Natural killer cell treated with Interleukin-12 subunit alpha and Interleukin-12 subunit beta and Interleukin-15 and Interleukin-18, amount 100 ng/mL, for 72 hours (primary cell): ENCODE measurements at places on chromosomes 5 and 9. TPM values are rescaled to one million over a fixed set of nuclear protein-coding genes. Genes with fewer than 3 reads are reported as not detected.

DNA sequence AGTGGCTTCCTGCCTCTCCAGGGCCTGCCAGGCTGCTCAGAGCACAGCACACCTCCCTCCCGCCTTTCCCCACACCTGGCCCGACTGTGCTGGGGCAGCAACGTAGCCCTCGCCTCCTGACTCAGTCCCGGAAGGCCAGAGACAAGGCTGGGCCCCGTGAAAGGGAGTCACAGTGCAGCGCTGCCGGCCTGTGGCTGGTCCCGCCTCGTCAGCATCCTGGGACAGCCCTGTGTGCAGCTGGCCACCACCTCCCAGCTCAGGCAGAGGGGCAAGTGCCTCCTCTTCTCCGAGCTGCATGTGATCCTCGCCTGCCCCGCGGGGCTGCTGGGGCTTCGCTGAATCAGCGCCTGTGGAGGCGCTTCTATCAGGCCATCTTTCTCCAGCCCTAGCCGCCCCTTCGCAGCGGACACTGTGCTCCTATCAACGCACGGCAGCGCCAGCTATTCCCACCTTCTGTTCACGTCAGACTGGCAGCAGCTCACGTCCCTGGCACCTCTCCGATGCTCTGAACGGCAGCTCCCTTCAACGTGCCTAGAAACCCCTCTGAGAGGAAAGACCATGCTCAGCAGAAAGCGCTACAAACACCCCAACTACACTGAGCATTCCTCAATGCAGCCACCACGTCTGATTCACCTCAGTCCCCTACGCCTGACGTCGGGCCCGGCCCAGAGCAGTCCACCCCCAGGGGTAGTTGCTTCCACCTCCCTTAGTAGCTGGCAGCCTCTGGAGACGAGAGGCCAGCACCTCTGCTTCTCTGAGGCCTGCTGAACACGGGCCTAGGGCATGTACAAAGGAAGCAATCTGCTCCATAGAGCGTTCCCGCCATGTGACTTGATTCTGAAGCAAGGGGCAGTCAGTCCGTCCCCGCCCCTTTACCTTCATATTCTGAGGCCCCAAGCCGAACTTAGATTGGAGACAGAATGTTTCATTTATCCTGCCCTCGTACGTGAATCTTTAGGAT, 78.8 kb downstream of the GPR21 start:
- no peak for DNase-seq

DNA sequence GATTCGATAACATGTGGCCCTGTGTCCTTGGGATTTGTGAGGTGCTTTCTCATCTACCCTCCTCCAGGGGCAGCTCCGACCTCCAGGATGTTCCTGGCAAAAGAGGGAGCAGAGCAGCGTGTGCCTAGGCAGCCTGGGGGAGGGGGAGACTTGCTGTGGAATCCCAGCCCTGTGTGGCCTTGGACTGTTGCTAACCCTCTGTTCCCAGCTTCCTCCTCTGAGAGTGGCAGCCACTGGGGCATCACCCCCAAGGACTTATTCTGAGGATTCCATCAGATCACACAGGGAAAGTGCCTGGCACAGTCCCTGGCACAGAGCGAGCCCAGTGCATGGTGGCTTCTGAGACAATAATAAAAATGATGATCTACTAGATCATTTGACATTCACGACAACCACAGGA, 265.1 kb upstream of the MVB12B start:
- DNase-seq = no peak

DNA sequence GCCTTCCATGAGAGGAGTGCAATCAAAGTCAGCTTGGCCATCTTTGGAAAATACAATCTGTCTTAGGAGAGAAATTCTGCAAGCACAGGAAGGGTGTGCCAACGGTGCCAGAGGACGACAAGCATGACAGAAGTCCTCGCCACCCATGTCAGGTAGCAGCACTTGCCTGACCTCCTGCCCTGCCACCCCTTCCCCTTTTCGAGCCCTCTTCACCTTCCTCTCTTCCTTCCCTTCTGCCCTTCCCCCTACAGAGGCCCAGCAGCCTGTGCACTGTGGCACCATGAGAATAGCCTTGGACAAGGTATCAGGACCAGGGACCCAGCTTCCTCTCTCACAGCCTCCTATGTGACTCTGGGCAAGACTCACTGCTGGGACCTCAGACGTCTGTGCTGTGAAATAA, 5.3 kb upstream of the UBE2QL1 start:
- DNase-seq = no peak

- DNase-seq = no peak
These were observed 102.0 kb upstream of the SMC5 start for GRCh38 chr9:70156729-70157128.

The RPS23 gene
- 1,282 TPM for total RNA-seq

The ANKRD18B gene
- not detected for total RNA-seq

The DOLK gene
- 8.7 TPM for total RNA-seq

The CCDC127 gene
- total RNA-seq = 4.3 TPM
